ENCODE measurements at places on chromosomes 4 and X.

DNA sequence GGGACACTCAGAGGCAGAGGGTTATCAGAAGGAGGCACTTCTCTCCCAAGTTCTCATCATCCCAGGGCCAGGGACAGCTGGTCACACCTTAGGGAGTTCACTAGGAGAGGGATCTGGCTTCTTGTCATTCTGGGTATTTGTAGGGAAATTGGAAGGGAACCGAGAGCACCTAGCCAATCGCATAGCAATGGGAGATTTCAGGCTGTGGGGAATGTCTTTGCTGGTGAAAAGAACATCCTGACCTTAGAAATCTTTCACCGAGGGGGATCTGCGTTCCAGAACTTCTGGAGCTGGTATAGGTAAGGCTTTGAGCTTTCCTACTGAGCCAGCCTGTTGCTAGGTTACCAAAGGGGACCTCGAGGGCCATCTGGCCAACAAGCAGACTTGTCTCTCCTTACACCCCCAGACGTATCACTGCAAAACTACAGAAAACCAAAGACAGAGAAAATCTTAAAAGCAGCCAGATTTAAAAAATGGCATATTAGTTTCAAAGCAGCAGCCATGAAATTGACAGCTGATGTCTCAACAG, 6.8 kb downstream of the HTT-AS start:
- DNase-seq = no peak

GRCh38 chrX:153968754-153969124, 2.9 kb downstream of the HCFC1 start:
- DNase-seq = peak; percentile 54

GRCh38 chr4:156946516-156947424, 24.8 kb downstream of the PDGFC start:
- DNase-seq = no peak

- DNase-seq = no peak
These were observed 62.6 kb upstream of the TSPAN5 start for GRCh38 chr4:98720871-98721480.

GRCh38 chrX:19121898-19122640, at the start of gene ADGRG2:
Gene ADGRG2, minus strand, starts transcription at chrX:19122468. Its CDS starts 53,634 bp downstream, at chrX:19068834.
- no peak for DNase-seq
